Endodermal cell (in vitro differentiated cells): ENCODE measurements at places on chromosomes 11 and 22.

- DNase-seq: no peak
These were observed 26.7 kb downstream of the QSER1 start for GRCh38 chr11:32919338-32919737.

DNA sequence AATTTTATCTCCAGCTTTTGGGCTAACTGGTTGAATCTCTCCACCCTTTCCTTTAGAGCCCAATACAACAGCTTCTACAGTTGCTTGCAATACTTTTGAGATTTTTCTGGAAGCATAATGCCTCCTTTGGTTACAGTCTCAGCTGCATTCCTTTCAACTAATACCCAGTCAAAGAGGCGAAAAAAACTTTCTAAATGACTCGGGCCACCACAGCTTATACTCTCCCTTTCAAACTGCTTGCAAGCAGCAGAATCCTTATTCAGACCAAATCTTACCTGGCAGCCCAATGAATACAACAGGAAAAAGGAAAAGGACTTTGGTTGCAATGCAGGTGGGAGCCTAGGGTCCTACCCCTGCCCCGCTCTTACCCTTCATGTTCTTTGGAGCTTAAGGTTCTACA is 15.8 kb downstream of the JAML start:
- no peak for DNase-seq

DNA sequence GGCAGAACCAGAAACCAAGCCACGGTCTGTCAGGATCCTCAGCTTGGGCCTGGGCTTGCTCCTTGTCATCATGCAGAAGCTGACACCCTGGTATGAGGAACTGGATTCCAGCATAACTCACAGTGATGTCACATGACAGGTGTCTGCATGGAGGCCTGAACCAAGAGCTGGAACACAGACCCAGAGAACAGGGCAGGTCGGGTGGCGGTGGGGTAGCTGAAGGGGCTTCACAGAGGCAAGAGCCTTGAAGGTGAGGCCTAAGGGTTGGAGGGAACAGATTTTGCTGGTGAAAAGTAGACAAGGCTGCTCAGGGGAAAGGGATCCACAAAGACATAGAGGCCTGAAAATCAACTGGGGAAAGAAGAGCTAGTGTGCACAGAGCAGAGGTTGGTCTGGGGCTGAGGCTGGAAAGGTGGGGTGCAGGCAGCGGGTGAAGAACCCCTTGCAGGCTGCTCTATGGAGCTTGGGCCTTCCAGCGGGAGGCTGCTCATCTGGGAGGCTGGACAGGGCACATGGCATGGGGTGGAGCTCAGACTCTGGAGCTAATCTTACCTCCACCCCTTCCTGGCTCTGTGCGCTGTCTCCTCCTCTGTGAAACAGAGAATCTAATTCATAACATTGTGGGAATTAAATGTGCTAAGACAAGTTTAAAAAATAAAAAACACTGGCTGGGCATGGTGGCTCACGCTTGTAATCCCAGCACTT is 18.4 kb upstream of the RPS3 start:
- no peak for DNase-seq

- peak; percentile 55 for DNase-seq
These were observed 1.5 kb downstream of the RPS6KA4 start for GRCh38 chr11:64360448-64360921.

- no peak for DNase-seq
These were observed 74.9 kb upstream of the RAG2 start for GRCh38 chr11:36672815-36673450.

- no peak for DNase-seq
These were observed 26.5 kb downstream of the MYO7A start for GRCh38 chr11:77154381-77155081.

DNA sequence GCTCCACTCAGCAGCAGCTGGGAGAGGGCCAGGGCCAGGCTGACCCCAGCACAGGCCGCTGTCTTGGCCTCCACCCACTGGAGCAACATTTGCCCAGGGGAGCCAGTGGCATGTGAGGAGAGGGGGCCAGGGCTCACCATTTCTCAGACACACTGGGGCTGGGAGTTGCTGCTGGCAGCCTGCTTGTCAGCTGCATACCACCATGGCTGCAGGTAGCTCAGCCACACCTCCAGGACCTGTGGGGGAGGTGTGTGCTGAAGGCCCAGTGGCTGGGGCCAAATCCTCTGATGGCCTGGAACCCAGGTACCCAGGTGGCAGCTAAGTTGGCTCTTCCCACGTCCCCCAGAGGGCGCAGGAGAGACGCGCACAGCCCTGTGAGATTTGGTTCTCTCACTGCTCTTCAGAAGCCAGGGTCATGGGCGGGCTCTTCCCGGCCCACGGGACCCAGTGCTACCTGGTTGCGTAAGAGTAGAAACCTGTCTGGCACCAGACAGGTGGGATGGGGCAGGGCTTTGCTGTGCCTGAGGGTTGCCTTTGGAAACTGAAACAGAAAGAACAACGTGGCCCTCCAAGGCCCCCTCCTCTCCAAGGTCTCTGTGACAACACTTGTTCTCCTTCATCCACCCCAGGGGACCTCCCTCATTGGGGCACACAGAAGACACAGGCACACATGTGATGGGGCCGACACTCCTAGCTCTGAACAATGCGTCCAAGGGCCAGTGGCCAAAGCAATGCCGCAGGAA is 98.8 kb downstream of the MED15 start:
- peak; percentile 97 for DNase-seq

GRCh38 chr22:45970705-45971407 is 6.1 kb downstream of the WNT7B start:
- peak; percentile 76 for DNase-seq

GRCh38 chr11:66190786-66191185 is 77.7 kb upstream of the RAB1B start:
- DNase-seq: no peak

DNA sequence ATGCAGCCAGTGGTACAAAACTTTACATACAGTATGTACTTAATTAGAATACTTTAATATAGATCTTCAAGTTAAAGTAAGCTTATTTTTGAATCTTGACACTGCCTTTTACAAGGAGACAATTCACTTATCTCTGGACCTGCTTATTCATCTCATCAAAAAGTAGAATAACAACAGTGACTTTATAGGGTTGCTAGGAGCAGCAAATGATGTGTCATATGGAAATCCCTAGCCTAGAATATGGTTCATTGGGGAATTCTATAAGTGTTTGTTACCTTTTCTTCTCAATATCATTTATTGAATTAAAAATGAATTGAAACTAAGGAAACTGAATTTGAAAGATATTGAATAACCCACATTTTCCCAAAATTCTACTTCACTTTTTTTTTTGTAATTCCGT is 45.0 kb upstream of the FIBIN start:
- no peak for DNase-seq

GRCh38 chr11:44750551-44751465 is 24.0 kb downstream of the TSPAN18 start:
- DNase-seq: peak; percentile 32

GRCh38 chr11:92409355-92409754 is 184.7 kb downstream of the FAT3 start:
- DNase-seq: no peak

DNA sequence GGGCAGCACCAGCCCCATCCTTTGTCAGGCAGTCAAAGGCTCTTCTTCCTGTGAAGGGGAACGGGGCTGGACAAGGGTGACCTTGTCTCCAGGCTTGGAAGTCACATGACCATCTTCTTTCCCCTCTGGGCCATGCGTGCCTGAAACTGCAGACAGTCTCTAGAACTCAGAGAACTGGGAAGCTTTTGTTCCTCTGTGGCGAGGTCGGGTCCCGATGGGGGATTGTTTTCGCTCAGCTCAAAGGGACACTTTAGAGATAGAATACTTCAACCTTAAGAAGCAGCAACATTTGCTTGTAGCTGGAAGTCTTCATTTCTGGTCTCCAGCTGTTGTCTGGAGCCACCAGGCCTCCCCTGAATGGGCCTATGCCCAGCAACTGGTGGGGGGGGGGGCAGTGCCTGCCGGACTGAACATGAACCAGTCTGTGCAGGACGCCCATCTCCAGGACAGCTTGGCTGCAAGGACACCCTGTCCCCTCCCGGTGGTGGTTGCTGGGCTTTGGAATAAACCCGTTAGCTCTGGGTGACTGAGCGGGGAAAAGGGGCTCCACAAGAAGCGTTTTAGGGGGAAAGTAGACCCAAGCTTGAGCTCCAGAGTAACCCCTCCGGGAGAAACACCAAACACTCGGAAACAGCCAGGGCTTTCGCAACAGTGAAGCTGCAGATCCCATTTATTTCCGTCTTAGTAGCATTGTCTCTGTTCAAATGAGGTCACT is 55.7 kb upstream of the EMID1 start:
- DNase-seq: peak; percentile 38

- DNase-seq: peak; percentile 96
These were observed 55.2 kb downstream of the PANX1 start for GRCh38 chr11:94183886-94184264.

GRCh38 chr22:43823911-43824665 is 12.0 kb upstream of the EFCAB6 start:
- no peak for DNase-seq

DNA sequence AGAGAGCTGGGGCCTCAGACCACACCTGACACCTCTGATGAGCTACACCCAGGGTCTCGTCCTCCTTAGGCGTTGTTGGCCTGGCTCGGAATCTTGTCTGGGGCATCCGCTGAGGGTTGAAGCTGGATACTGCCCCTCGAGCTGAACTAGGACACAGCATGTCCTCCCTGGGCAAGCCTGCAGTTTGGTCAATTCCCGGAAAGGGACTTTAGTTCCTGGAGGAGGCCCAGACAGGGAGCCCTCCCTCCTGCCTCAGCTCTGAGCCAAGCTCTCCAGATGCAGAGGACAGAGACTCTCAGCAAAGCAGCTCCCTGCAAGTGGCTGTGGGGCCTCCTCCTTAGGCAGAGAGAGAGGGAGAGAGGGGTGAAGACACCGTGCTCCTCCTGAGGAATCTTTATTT is 4.9 kb downstream of the APOL3 start:
- DNase-seq: no peak

DNA sequence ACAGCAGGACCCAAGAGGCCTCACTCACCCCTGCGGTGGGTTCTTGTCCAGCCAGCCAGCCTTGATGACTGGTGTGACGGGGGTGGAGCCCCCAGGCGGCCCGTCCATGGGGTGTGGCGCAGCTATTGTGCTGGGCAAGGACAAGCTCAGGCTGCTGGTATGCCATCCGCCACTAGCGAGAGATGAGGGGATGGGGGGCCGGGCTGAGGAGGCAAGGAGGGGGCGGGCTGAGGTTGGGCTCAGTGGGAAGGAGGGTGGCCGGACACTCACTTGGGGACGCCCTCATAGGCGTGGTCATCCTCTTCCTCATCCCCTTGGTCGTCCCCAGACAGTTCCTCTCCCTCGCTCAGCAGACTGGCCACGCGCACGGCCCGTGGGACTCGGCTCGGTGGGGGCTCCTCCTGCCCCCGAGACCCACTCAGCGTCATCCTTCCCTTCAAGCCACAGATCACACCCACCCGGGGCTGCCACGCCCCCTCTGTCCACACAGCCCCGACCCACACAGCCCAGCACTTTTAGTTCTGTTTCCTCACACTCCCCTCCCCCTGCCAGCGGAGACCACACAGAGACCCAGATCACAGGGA is 38.0 kb upstream of the PDE2A start:
- DNase-seq: no peak

DNA sequence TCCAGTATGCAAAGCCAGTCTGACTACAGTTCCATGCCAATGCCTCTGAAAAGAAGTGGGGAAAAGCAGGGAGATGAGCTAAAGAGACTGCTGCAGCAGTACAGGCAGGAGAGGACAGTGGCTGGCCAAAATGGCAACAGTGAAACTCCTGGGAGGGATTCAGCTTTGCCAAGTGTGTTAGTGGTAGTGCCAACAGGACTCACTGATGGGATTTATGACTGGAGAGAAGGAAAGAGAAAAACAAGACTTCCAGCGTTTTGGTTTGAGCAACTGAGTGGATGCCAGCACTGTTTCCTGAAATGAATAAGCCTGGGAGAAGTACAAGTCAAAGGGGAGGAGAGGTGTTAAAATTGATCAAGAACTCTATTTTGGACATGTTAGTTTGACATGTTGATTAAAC is 80.9 kb downstream of the PLEKHA7 start:
- DNase-seq: no peak

DNA sequence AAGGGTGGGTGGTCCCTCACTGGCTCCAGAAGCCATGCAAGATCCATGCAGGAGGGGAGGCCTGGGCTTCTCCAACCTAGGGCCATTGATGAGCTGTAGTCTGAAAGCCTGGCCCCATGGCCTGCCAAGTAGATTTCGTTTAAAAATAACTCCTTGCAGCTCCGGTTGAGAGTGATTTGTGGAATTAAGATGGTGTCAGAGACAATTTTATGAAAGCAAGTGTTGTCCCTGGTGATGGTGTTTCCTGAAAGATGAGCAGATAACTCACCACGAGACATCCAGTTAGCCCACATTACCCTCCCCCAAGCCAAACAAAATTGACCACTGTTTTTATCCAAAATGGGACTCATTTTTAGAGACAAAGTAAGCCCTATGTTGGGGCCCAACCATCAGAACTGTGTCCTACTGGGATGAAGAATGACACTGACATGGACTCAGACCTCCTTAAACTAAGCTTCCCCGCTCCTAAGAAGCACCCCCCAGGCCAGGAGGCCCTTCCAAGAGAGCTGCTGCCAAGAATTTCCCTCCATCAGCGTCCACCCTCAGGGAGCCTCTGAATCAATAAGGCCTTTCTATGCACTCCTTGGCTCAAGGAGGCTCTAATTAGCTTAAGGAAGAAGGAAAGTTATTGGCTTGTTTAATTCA is 174.2 kb upstream of the NCAM1 start:
- no peak for DNase-seq

DNA sequence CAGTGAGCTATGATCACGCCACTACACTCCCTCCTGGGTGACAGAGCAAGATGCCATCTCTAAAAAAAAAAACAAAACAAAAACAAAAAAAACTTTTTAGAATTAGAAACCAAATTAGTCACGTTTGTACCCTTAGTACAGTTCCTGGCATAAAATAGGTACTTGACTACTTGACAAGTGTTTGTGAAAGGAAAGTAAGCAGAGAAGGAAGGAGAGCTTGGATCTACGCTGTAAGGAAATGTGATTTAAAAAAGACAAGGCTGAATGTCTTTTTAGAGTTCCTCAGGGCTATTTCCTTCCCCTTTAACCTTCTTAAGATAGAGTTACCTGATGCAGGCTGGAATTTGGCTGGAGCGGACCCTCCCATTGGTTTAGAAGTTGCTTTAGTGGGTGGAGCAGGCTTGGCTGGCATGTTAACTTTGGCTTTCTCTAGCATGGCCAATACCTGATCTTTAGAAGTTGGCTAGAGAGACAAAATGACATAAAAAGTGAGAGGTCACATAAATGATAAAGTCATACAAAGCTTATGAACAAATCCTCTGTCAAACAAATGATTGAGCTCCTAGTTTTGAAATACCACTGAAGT is 50.7 kb downstream of the F2 start:
- no peak for DNase-seq

DNA sequence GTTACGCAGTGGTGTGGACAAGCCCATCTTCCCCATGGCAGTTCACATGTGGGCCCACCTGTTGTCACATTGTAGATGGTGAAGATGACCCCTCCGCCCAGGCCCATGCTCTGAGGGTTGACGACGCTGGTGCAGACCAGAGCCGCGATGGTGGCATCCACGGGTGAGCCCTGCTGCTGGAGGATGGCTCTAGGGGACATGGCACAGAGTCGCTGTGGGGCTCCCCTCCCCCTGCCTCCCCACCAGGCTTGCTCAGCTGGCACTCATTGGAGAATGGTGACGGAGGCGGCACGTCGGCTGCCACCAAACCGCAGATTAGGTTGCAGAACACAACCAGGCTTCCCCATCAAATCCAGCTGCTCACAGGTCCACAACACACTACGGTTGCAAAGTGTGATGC is 11.1 kb downstream of the GGT5 start:
- no peak for DNase-seq
